CD4-positive, alpha-beta T cell treated with Interleukin-4 for 1 hour (primary cell): ENCODE measurements at places on chromosomes 2 and 18.

- no peak for DNase-seq
Observed at GRCh38 chr2:240368781-240369331, 66.6 kb upstream of the GPC1 start.

DNA sequence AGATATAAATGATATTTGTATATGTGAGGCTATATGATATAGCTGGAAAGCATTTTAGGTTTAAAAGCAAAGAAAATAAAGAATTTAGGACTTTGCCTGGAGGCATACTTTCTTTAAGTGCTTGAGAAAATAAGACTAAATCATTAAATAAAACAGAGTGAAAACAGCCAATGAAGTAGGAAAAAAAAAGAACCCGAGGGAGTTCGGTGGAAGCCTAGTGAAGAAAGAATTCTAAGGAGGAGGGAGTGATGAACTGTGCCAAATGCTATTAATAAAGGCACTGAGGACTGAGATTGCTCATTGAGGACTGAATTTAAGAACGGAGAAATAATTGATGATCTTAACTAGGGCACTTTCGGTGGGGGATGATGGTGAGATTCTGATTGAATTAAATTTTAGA lies 573.5 kb downstream of the DSC3 start:
- DNase-seq = no peak

DNA sequence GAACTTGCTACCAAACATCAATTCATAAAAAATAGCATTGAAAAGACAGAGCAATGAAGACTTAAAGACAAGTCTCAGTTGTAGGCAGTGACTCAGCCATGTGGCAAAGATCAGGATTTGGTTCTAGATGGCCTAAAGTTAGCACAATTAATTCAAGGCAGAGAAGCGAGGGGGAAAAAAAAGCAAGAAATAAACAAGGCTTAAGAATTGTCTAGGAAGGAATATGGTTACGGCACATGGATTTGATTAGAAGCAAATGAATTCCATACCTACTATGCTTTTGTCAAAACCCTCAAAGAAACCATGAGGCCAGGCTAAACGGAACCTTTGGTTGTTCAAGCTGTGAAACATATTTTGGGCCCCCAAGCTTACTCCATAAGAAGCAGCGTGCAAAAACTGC lies 362.2 kb upstream of the KCNH7 start:
- DNase-seq = no peak

DNA sequence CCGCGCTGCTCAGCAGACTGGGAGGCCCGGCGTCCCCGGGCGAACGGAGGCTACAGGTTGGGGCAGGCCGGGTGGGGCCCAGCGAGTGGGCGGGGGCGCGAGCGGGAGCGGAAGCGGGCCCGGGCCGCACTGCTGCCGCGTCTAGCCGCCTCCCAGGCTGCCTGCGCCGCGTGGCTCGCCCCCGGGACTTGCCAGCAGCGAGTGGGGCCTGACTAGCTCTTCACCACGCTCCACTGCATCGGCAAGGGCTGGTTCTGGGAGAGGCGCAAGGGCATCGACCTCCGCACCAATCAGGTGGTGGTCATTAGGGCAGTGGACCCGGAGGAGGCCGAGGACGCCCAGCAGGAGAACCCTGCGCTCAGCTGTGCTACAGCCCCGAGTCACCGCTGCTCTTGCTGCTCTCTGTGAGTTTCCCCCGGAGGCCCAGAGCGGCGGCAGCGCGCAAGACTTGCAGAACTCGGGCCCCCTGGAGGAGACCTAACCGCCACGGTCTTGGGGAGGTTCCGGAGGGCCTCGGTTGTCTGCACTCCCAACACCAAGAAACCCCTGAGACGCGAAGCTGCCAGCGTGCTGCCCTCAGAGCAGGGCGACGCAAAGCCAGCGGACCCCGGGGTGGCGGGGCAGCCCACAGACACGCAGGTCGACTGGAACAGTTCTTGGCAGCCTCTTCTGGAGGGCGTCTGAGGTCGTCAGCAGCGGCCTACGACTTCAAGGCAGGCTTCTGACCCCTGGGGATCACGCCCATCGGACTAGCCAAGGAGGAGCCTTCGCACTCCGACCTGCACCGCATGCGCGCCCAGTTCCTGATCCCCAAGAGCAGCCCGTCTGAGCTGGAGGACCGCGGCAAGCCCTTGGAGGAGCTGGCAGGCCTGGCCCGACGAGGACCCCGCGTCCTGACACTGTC lies 27.2 kb upstream of the PTPN2 start:
- peak; percentile 52 for DNase-seq

GRCh38 chr18:10386956-10387355 lies 67.5 kb upstream of the APCDD1 start:
- no peak for DNase-seq

DNA sequence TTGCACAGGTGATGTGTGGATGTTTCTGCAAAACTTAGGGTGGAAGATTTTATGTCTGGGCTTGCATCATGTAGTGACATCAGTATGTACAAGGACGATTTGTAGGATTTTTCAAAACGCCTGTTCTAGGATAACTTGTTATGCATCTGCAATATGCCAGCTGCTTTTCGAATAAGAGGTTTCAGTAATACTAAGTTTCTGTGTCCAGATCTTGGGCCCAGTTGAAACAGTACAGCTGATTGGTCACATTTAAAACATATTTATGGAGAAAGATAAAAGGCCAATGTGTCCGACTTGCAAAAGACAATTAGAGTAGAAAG lies 1.2 kb downstream of the PTPN4 start:
- DNase-seq = no peak

DNA sequence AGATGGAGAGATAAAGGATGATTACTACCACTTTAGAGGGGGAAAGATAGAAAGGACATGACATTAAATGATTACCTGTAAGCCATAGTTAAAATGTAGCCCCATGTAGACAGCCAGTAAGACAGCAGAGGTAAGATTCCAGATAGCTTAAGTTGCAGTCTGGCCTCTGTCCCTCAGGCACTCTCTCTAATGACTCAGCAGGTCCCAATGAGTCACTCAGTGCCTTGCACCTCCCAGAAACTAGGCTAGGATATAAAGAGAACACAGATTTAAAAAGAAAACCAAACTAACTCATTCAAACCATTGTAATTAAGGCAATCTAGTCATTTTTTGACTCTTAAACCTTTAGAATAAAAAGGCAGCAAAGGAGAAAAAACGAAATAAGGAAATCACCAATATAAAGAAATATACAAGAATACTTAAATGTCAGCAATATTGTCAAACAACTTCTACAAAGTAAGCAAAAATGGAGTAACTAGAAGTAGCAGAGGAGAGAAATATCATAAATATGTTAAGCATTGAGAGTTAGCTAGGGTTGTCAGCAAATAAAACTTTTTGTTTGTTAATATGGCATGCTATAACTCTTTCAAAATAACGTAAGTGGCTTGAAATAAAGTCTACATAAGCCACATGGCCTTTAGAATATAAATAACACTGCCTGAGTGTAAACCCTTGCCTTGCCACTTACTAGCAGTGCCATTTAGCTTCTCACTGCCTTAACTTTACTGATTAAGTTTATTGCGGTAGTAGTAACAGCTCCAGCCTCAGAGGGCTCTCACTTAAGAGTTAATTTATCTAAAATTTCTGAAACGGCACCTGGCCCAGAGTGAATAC lies 48.5 kb downstream of the SOCS6 start:
- DNase-seq = no peak

- DNase-seq = no peak
Observed at GRCh38 chr2:143501106-143501676, 372.0 kb downstream of the ARHGAP15 start.

GRCh38 chr2:101150306-101151145 lies 656 bp downstream of the TBC1D8 start:
- no peak for DNase-seq

DNA sequence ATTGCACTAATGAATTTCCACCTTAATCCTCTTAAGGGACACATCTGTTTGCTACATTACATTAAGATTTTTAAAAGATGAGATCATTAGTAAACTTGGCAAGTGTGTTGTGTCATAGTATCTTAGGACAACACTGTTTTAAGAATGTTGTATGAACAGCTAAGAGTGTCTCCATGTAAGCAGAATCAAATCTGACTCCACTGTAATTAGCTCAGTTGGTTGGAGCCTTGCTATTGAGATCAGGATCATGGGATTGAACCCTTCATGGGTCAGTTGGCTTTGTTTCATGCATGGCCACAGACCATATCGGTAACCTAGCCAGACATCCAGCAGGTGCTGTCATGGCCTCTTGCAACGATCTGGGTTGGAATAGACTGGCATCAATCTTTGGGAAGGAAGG lies 5.2 kb downstream of the FHOD3 start:
- no peak for DNase-seq
